ENCODE measurements at places on chromosomes 7 and 10.

GRCh38 chr7:4024806-4025205 is 657.3 kb upstream of the FOXK1 start:
- no peak for DNase-seq

DNA sequence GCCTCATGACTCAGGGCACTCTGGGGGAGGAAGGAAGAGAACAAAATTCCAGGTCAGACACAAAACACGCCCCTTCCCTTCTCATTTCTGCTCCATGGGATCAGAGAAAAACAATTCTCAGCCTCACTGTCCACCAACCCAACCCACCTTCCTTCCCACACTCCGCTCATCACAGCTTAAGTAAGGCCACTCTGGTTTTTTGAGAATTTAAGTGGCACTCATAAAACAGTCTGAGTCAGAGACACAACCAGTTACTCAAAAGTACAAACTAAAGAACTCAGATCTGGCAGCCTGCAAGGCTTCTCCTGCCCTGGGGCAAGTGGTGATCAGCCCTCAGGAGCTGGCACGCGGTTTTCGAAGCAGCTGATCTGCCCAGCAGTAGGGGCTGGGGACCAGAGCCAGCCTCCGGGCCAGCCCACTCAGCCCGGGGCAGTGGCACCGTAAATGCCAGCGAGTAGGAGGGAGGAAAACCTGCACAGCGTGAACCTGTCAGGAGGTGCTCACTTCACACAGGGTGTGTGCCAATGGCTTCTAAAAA is 39.1 kb upstream of the ABLIM1 start:
- no peak for DNase-seq

- no peak for DNase-seq
Observed at GRCh38 chr7:118250860-118251494, 26.5 kb downstream of the ANKRD7 start.

GRCh38 chr10:52649511-52649910 is 123.1 kb downstream of the MBL2 start:
- no peak for DNase-seq

GRCh38 chr10:123912871-123913270 is 21.3 kb upstream of the CPXM2 start:
- no peak for DNase-seq

DNA sequence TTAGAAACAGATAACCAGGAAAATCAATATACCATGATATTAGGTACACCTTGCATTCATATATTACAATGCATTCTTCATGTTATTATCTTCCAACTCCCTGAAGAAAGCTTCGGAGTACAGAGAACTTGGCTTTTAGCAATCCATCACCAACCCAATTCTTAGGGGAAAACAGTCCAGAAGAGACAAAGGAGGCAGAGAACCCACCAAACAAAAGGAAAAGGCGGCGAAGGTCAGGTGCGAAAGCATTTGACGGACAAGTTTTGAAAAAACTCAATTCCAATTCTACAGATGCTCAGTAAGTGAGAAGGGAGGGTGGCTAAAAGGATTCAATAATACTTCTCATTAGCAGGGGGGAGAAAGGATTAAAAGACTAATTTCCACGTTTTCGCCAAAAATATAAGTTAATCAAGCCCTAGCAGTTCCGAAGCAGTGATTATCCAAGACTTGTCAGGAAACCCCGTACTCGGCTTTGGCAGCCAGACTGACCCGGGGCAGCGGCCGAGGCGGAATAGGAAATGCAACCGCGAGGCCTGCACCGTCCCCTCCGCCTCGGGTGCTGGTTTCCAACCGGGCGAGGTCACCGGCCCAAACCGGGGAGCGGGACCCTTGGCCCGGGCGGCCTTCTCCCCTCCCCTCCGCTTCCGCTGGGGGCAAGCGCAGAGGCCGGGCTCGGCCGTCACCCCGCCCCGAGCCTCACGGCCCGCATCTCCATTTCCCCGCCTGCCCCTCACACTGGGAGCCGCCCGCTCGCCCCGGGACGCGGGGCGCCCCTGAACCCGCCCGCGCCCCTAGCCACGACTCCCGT is 747 bp downstream of the GDI2 start:
- DNase-seq, result no peak

DNA sequence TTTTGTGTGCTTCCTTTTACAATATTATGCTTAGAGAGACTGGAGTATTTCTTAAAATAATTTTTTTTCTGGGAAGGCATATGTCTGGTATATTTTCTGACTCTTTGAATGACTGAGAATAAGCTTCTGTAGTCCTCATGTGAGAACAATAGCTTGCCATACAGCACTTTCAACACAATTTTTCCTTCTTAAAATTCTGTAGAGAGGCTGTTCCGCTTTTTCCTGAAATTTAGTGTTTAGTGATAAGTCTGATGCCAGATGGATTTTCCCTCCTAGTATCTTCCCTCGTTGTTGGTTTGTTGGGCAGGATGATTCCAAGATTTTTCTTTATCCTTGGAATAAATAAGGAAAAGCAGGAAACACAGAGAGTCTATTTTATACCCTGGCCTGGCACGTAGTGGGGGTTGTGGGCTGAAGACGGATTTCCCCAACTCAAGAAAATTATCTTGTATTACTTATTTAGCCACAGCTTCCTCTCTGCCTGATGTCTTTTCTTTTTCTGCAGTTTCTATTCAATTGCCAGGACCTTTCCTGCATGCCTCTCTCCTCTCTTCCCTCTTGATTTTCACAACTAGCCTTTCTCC is 111.2 kb downstream of the AOAH start:
- DNase-seq, result no peak

DNA sequence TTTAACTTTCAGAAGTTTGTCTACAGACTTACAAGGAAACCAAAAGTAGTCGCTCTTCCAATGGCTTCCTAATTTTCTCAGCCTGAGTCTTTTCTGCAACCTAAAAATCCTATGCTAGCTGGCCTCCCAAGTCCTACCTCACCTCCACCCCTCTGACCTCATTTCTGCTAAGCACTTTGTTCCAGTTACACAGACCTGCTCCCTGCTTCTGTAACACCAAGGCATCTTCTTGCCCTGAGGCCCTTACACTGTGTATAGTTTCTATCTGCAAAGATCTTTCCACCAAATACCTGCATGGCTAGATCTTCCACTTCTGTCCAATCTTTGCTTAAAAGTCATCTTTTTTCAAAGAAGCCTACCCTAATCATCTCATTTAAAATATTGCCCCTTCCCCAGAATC is 1.9 kb upstream of the SNX13 start:
- no peak for DNase-seq

DNA sequence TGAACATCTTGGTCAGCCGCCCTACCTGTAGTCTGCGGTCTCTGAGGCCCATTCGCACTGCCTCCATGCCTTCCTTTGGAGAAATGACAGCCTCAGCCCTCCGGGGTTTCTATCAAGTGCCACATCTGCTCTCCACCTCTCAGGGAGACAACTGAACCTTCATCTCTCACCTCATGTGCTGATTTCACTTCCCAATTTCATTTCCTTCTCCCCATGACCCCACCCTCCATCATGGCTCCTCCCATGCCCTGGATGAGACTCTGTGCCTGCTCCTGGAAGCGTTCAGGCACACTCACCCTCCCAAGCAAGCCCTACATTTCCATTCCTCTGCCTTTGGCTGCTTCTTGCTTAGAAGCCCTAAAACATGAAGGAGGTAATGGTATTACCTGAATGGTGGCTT is 7.8 kb upstream of the SCD start:
- DNase-seq, result no peak

- DNase-seq, result no peak
Observed at GRCh38 chr10:62085404-62085803, 183.2 kb downstream of the RTKN2 start.

DNA sequence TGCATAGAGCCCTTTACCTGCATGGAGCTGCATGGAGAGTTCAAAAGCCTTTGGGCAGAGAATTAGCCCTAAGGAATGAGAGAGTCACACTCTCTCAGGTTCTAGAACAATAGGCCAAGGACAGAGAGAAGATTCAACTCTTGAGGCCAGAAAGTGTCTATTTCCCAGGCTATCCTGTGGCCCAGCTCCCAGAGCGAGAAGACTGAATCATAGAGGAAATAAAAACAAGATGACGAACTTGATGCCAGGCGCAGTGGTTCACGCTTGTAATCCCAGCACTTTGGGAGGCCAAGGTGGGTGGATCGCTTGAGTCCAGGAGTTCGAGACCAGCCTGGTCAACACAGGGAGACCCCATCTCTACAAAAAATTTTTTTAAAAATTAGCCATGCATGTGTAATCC is 18.3 kb upstream of the PODXL start:
- DNase-seq, result no peak

DNA sequence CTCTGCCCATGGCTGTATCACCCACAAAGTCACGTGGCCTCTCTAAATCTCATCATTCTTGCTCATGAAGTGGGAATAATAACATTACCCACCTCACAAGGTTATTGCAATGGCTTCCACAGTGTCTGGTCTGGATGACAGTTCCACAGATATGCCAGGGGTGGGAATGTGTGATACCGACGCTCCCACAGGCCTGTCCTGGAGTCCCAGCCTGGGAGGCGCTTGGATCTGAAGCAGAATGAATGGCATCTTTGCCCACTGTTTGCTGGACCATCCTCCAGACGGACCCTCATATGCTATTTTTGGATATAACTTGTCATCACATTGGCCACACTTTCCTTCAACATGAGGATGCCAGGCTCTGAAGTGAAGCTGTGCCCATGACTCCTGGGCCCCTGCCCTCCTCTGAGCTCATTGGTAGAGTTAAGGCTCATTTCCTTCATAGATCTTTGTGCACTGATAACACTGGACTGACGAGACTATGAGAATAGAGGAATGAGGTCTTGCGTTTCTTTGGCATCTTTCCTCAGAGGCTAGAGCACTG is 279.8 kb upstream of the ZNF32 start:
- DNase-seq, result no peak

GRCh38 chr7:129578829-129579228 is 32.7 kb upstream of the NRF1 start:
- no peak for DNase-seq

DNA sequence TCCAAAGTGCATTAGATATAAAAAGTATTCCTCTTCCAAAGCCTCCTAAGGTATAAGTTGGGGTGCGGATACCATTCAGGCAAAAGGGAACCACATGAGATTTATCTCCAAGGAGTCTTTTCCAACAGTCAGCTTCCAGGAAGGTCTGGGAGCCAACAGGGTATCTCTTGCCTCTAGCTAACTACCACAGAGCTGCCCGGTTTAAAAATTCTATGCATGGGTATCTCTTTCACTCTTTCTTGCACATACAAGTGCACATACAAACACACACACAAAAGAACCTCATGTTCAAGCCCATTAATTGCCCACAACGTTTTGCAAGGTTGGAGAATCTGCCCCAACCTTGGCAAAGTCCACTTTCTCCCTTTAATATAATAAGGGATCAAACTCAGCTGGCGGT is 80.7 kb downstream of the CDK6 start:
- DNase-seq, result no peak

- DNase-seq, result no peak
Observed at GRCh38 chr10:123580426-123580825, 85.7 kb upstream of the GPR26 start.

GRCh38 chr7:82091126-82091684 is 321.4 kb upstream of the HGF start:
- DNase-seq, result no peak

- no peak for DNase-seq
Observed at GRCh38 chr10:76624470-76624869, 1013.1 kb downstream of the KCNMA1 start.

DNA sequence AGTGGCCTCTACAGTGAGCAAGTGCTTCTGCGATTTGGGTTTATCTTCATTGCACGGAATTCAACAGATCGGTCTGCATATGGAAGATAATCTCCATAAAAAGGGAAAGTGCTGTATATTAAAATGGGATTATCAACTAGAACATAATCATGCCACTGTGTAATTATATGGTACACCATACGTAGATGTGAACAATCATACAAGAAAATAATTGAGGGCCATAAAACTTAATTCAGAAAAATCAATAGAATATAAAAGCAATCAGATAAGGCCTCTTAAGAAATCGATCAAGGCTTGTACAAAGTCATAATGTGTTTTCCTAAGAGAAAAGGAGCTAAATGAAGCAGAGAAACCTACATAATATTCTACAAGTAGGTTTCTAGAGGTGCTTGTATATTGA is 157.5 kb upstream of the MGMT start:
- DNase-seq, result no peak

- no peak for DNase-seq
Observed at GRCh38 chr7:85039196-85039923, 147.5 kb downstream of the SEMA3D start.

DNA sequence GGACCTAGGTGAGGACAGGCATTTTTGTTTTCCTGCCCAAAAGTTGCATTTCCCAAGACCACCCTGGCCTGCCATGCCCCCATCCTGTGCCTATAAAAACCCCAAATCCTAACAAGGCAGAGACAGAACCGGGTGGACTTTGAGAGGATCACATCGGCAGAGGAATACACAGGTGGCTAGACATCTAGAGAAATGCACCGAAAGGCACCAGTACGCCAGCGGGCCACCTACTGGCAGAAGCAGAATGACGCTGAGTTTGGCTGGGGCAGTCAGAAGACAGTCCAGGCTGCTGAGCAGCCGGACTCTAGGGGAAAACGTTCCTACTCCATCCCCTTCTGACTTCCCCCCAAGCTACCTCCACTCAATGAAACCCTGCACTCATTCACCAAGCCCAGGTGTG is 2.8 kb downstream of the AKR1C4 start:
- DNase-seq, result peak; percentile 7

GRCh38 chr10:72340510-72341261 is 14.0 kb downstream of the DNAJB12 start:
- no peak for DNase-seq

DNA sequence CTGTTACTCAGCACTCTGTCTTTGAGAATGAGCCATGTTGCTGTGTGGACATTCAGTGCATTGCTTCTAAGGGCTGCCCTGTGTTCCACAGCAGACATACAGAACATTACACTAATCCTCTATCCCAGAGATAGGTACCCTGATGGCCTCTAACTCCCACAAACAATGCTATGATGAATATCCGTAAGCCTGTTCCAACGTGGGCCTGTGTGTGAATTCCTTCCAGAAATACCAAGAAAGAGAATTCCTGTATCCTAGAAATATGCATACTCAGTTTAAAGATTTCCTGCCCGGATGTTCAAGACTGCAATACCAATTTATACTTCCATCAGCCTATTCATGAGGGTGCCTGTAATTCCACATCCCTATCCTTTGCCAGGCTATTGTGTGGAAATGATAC is 21.3 kb upstream of the ST8SIA6 start:
- DNase-seq, result no peak

DNA sequence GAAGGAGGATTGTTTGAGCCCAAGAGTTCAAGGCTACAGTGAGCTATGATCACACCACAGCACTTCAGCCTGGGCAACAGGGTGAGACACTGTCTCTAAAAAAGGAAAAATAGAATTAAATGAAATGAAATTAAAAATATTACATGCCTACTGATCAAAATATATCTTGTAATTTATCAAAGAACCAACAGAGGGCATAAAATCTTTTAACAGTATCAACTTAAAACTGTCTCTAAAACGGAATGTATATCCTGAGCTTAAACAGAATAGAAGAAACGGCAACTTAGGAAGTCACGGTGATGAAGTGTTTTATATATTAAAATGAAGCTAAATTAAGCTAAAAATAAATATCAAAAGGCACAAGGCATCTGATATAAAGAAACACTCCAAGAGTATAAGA is 78.8 kb downstream of the MTPAP start:
- DNase-seq, result no peak

- no peak for DNase-seq
Observed at GRCh38 chr10:79263939-79264338, 83.3 kb upstream of the PPIF start.

GRCh38 chr10:80473692-80474596 is 19.8 kb downstream of the TSPAN14 start:
- no peak for DNase-seq
